ENCODE measurements at places on chromosomes 6 and 20.
A peak's percentile ranks its signal among the peaks of the same experiment; 100 is the strongest.

GRCh38 chr6:35687658-35688604 is 784 bp downstream of the FKBP5 start:
- DNase-seq, result no peak

GRCh38 chr6:133595111-133595761 is 293.7 kb upstream of the TCF21 start:
- no peak for DNase-seq

DNA sequence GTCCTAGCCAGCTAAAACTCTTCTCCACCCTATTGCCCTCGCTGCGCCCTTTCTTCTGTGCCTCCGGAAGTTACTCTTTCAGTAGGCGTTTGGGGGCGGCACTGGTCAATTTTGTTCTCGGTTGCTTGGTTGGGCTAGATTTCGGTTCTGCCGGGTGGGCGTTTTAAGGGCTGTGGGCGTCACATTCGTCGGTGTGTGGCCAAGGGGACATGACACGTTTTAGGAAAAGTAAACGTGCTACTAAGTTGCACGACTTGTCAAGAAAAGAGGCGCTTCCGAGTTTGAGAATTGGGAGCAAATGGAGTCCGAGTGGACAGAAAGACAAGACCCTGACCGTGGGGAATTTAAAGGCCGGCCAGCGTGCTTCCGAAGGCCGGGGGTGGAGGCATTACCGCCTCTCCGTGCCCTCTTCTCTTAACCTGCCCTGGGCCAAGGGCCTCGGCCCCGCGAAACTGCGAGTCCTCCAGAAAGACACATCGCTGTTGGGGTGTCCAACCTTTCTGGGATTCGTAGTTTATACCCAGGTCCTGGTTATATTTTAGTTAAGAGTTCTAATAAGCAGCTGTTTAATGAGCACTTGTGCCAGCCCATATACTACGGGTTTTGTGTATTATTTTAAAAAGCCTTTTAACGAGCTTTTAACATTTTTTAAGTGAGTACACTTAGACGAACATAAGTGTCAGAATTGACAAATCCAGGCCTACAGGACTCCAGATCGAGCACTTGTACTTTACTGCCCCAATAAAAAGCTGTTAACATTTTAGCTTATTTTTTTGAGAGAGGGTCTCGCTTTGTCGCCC is 664 bp upstream of the BAG6 start:
- peak; percentile 94 for DNase-seq

DNA sequence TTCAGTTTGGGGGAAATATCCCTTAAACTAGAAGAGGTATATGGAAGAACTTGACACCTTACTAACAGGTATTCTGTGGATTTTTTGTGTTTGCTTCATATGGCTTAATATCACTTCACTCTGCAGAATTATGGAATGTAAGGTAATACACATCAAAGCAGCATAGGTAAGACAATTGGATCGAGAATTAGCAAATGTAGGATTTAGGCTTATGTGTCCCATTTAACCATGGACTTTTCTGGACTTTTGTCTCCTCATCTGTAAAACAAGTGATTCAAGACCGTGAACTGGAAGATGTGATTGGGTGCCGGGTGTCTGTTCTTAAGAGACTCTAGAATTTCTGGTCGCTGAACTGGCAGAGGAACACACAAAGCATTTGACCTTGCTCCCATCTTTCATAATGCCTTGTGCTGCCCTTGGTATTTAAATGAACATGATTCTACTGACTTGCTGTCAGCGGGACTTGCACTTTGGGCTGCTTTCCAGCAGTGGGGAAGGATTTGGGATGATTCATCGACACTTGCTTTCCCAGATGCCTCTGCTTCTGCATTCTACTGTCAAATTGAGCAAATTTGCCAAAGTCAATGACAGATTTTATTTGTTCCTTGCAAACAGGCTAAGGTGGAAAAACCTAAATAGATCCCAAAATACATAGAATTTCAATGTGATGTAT is 199.8 kb downstream of the PLCB1 start:
- peak; percentile 26 for DNase-seq

DNA sequence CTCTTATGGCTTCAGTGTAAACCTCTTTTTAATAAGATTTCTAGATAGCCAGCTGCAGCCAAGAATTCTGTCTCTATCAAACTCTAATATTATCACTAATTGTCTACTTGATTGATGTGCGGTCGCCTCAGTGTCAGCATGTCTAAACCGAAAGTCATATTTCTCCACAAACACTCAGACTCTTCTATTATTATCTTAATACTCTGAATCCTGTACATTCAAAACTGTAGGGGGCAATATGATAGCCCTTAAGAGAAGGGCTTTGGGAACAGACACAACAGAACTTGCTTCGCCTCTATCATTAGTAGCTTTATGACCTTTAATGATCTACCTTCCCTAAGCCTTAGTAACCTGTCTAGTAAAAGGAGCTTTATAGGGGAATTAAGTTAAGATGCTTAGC is 379.7 kb upstream of the PTCHD4 start:
- DNase-seq, result no peak

DNA sequence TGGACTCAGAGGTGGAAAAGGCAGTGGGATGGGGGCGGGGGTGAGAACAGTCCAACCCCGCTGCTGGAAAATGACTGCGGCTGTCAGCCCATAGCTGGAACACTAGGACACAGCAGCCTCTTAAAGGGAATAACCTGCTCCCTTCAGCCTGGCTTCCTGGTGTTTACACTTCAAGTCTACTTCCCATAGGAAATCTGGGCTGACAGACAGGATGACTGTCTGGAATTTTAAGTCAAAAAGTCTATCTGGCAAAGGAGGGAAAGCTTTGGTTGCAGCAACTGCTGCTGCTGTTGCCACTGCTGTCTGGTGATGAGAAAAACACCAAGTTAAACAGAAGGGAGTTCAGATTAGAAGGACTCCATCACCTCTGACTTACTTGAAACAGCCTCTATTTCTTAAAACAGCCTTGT is 44.9 kb downstream of the TNFRSF21 start:
- DNase-seq, result no peak

- DNase-seq, result no peak
Measured at GRCh38 chr6:81758221-81758620, 5.7 kb upstream of the TENT5A start.

Measured in G401 (cell line).